ENCODE measurements at places on chromosomes 5 and 9.
A peak's percentile ranks its signal among the peaks of the same experiment; 100 is the strongest.

- no peak for DNase-seq
Measured at GRCh38 chr9:132645711-132646110, 24.1 kb downstream of the DDX31 start.

- DNase-seq = no peak
Measured at GRCh38 chr9:130794923-130795495, 40.0 kb upstream of the ABL1 start.

DNA sequence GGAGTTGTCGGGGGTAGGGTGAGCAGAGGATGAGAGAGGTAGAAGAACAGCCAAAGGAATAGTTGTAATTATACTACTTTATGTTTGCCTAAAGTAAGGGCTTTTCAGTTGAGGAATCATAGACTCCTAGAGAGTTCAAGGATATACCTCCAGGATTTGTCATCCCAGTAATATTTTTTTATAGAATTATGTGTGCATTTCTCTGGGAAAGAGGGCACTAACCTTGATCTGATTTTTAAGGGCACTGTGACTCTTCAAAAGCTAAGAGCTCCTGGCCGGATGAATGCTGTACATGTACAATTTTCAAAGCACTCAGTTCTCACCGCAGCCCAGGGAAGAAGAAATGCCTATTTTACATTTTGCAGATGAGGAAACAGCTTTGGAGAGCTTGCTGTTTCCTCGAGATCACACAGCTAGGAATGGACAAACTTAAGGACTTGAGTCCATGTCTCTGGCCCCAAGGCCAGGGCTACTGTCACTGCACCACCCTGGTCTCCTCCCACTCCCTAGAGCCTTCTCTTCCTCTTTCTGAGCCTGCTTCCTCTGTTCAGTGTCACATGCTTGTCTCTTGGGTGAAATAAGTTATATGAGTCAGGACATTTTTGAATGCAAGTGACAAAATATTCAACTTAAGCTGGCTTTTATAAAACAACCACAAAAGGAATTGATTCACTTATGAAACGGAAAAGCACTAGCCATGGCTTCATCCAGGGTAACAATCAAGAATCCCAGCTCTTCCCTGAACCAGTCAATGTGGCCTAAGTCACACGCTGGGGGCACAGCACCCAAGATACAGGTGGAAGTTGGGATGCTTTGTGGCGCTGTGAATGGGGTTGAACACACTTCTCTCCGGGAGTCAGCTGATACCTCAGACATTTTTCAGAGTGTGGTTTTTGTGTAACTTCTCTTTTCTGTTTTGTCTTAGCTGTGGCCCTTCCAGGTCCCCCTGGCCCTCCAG is 45.7 kb upstream of the TGFBR1 start:
- DNase-seq = no peak

GRCh38 chr5:38923661-38924451 is 78.0 kb downstream of the OSMR start:
- DNase-seq = no peak

DNA sequence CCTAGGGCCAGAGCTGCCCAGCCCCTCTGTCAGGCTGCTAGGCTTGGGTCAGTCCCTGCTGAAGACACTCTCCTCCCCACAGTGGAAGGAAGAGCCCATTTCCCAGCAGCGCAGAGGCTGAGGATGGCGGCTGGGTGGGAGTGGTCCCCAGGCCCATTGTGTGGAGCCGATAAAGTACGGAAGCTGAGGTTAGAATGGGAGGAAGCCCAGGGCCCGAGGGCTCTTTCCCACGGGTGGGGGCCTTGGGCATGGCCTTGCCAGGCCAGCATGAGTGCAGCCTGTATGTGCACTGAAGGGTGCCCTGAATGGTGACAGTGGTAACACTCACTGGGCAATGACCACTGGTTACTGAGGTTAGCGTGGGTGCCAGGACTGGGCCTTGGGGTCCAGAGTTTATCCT is 125.9 kb downstream of the RGS3 start:
- no peak for DNase-seq

DNA sequence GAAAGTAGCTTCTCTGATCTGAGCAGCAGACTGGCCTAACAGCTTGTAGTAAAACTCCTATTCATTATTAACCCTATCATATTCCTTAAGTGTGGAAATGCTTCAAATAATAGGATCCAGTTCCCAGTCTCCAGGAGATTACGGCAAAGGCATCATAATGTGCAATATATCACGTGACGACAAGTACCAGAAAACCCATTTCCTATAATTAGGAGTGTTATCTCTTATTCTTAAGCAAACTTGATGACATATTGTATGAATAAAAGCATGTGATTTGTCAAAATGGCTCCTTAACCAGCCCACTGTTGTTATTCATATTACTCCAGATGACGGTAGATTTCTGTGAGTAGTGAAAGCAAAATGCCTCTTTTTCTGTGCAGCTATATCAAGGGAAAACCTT is 2.9 kb downstream of the SV2C start:
- no peak for DNase-seq

GRCh38 chr9:75105841-75106240 is 17.5 kb downstream of the OSTF1 start:
- no peak for DNase-seq

- no peak for DNase-seq
Measured at GRCh38 chr5:39080597-39081204, 6.5 kb upstream of the RICTOR start.

GRCh38 chr9:84945878-84946538 is 276.5 kb downstream of the NTRK2 start:
- DNase-seq = no peak

DNA sequence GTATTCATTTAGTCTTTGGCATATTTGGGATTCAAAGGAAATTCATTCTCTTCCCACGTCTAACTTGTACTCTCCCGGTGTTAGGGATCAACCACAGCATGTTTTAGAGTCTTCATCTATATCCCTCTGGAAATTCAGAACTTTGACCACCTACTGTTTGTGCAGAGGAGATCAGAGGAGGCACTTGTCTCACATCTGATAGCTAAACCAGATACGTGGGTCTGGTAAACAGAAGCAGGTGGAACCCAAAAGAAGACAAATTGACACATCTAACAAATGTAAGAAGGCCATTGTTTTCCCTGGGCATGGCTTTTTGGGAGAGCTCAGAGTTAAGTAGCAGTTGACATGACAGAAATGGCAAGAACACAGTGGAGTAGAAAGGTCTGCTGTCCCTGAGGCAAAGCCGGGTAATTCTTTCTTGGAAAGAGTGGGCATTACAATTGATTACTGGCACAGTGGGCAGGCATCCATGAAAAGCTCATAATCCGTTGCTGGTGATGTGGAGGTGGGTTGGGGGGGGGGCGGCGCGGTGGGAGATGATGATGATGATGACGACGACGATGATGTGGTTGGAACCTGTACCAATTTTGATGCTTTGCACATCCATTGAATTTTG is 27.5 kb downstream of the PIP5K1B start:
- no peak for DNase-seq

DNA sequence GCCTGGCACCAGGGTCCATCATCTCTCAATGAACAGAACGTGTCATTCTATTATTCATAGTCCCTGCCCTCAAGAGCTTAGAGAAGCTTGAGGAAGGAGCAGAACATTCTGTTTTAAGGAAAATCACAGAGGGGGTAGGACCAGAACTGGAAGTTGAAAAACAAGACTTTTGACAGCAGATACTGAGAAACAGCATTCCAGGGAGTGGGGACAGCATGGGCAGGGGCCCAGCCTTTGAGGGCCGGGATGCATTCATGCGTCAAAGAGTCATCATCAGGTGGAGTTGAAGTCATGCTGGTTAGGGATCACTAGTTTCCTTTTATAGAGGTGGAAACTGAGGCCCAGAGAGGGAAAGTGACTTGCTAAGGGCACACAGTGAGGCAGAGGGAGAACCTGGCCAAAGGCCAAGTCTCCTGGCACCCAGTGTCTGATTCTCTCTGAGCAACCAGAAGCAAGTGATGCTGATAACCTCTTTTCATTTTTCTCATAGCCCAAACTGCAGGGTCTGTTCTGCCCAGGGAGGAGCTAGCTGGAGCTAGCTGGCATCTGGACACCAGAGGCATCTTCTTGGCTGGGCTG is 41.5 kb upstream of the STXBP1 start:
- DNase-seq = no peak

DNA sequence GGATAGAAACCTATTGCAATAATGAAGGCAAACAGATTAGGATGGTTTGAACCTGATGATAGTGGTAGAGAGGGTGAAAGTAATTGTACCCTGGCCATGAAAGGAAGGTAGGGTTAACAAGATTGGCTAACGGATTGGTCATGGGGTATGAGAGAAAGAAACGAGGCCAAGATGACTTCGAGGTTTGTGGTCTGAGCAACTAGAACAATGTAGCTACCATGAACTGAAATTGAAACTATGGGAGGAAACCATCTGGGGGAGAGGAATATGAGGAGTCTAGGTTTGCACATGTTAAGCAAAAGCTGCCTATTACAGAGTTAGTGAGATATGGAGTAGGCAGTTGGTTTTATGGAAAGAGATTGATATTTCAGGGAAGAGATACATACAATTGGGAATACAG is 406.0 kb downstream of the PRELID2 start:
- no peak for DNase-seq

DNA sequence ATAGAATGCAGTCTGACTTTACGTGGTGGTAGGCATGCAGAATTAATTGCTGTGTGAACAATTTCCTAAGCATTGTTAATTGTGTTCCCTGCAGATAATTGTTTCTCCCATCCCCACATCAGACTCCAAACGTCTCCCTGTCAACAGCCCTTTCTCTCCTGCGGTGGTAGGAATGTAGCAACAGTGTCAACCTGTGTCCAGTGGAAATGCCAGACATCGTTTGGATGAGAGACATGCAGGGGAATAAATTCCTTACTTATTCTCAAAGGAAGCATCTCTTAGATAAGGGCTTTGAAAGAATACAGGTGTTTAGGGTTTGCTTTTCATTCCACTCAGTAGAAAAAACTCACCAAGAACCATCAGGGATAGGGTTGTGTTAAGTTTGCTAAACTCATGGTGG is 245.3 kb upstream of the WWC1 start:
- DNase-seq = no peak

GRCh38 chr5:110294281-110294680 is 432.2 kb downstream of the TMEM232 start:
- no peak for DNase-seq

DNA sequence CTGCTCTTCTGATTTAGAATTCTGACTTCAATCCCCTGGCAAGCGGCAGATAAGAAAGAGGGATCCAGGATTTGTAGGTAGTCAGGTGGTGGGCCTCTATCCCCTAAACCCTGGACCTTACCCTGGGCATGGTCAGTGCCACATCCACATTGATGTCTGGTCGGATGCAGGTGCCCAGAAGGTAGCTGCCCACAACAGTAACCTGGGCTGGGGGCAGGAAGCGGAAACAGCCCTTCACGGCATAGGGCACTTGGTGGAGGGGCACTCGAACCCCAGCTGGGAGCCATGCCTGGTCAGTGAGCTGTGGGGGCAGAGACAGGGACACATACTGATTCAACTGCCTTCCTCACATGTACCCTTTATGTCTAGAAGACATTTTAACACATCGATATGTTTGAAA is 3.8 kb downstream of the NOL6 start:
- DNase-seq = no peak

GRCh38 chr9:137756045-137756744 is 121.4 kb upstream of the CACNA1B start:
- no peak for DNase-seq

DNA sequence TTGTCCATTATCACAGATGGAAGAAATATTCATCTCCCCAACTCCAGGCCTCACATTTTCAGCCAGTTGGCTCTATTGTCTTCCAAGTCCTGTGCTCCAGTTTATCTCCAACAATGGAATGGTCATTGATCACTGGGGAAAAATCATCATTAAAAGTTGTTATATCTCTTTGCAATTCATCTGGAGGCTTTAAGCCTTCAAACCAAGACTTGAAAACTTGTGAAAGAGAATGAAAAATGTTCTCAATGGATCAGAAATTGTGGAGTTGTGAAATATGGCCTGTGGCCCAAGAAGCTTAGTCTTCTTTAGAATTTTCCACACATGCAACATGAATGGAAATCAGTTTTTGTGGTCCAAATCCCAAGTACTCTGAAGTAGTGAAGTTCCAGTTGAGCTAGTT is 569.6 kb downstream of the EBF1 start:
- DNase-seq = no peak

GRCh38 chr5:76475936-76476335 is 72.9 kb downstream of the IQGAP2 start:
- no peak for DNase-seq

DNA sequence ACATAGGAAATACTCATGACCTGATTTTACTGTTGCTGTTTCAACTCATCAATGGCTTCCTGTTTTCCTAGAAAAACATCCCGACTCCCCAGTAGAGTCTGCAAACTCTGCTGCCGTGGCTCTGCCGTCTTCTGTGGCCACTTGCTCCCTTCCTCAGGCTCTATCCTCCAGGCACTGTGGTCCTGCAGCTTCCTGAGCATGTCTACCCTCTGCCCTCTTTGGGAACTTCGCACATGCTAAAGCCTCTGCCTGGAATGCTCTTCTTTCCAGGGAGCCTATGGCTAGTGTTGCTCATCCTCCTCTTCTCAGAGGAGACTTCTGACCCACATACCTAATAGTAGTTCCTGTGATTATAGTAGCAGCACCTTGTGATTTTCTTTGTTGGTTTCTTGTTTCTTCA is 256.9 kb downstream of the MAN2A1 start:
- DNase-seq = no peak

- no peak for DNase-seq
Measured at GRCh38 chr9:5773324-5773999, 59.5 kb downstream of the ERMP1 start.

DNA sequence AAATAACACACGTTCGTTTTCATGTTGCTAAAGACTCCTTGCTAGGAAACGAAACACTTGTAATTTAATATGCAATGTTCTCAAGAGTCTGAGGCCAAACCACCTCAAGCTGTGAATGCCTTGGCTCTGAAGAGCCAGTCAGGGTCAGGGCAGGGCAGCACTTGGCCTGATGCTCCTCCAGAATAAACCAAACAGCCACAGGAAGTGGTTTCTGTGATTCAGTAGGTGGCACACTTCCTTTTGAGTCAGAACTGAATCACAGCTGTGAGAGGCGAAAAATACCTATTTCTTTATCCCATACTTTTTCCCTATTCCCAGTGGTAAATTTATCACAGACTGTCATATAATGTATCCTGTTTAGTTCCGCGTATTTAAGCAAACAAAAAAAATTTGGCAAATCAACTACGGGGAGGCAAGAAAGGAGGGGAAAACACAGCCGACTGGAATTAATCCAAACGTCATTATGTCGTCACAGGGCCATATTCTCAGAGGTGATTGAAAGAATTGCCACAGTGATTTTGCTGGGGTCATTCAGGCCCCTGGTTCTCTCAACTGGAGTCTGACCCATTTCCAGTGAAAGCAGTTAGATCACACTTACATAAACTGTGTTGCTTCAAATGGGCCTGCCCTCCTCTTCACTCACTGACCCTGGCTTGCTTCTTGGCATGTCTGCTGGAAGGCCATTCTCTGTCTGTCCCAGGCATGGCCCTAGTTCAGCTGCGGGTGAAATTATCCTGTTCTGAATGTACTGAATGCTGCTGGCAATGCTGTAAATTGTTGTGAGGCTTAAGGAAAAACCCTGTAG is 71.2 kb downstream of the ARRDC3 start:
- peak; percentile 31 for DNase-seq

GRCh38 chr5:77957-78804 is 13.8 kb upstream of the PLEKHG4B start:
- DNase-seq = no peak

Measured in activated CD8-positive, alpha-beta memory T cell treated with anti-CD3 and anti-CD28 coated beads for 1 hour (primary cell).